ENCODE measurements at places on chromosomes 11 and 22.

GRCh38 chr11:74019104-74019738 is 10.3 kb upstream of the UCP3 start:
- no peak for DNase-seq

GRCh38 chr22:38125751-38126201 is 15.3 kb upstream of the BAIAP2L2 start:
- no peak for DNase-seq

GRCh38 chr22:41857155-41857859 is 24.4 kb downstream of the SREBF2 start:
- DNase-seq = peak; percentile 34

DNA sequence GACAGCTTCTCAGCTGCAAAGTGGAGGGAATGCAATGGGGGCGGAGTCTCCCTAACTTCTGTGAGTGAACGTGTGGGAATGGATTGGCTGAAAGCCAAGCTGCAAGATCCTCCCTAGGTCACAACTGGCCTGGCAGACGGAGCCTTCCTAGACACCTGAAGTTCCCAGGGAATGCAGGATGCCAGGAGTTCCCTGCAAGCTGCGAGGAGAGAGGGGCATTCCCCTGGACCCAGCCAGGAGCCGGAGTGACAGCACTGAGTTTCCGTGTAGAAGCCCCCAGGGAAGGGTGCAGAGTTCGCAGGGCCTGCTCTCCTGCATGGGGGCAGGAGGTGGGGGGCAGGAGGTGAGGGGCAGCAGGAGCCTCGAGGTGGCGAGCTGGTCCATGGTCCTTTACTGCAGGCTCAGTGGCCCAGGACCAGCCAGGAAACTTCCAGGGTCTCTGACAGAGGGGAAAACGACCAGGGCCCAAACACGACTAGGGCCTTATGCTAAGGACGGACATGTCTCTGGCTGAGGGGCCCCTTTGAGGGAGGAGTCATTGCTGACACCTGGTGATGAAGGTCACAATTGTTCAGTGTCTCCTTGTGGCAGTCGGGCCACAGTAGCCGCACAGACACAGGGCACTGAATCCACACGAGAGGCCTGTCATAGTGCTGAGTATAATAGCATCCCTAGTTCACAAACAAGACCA is 141.4 kb downstream of the FBXO7 start:
- DNase-seq = no peak

DNA sequence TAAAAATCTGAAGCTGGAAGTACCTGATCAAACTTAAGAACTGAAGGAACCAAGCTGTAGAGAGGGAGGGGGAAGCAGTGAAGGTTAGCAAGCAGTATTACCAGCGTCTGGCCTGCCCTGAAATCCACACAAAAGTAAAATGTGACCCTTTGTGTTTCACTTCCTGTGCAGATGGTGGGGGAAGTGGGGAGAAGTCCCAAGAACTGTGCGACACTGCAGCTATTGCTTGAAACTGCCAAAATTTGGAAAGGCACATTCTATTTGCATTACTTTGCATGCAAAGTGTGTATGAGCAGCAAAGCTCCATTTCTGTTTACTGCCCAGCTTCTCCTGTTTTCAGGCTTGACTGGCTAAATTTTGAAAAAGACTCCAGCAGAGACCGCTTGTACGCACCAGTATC is 72.1 kb upstream of the BMAL1 start:
- no peak for DNase-seq

- DNase-seq = no peak
Observed at GRCh38 chr11:104005234-104005855, 31.1 kb upstream of the DDI1 start.

- DNase-seq = no peak
Observed at GRCh38 chr11:21475276-21475675, 717.6 kb upstream of the ANO5 start.

- no peak for DNase-seq
Observed at GRCh38 chr11:20015101-20015500, 145.2 kb downstream of the DBX1 start.

DNA sequence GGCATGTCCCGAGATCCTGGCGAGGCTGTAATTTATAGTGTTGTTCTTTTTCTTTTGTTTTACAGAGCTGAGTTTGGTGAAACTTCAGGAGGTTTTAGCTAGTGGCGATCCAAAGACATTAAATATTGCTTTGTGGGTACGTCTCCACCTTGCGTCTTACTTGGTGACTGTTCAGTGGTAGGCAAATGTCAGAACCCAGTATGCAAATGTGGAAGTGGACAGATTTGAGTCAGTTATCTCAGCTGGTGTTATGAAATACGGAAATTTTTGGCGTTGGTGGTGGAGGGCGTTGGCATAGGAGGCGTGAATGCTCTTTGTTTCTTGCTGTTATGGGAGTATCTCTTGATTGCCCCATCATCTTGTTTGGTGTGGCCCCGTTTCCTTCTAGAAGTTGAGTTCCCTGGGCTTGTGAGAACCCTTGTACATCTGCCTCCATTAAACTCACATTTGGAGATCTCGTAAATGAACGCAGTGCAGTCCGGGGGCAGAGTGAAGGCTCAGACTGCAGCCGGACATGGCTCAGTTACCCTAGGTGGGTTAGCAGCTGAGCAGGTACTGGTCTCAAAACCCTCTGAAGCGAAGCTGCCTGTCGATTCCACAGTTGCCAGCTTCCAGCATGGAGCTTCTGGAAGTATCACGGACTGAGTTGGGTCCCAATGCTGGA is 39.9 kb downstream of the PTPRJ start:
- no peak for DNase-seq

DNA sequence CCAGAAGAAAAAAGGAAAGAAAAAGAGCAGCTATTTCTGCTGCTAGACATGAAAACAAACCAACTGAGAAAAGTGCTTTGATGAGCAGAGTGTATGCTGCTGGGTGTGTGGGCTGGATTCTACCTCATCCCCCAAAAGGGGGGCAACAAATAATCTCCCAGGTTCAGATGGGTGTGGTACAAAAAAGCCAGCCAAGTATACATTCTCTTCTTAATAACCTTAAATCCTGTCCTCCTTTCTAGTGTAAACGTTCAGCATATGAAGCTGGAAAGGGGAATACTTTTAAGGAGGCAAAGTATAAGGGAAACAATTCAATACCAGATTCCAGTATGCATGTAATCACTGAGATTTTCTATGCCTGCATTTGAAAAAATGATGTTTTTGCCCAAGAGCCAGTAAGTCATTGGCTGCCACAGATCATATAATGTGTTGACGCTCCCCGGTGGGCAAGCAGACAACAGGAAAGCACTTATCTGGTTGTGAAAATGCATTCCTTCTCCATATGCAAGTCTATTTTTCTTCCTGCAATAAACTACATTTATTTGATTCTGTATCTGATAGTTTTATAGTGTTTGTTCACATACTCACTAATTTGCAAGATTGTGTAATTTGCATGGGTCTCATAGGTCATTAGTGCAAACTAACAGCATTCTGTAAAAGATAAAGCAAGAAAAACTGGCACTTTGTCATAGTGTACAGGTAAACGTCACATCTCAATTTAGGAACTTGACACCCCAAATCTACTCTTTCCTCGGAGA is 201.1 kb downstream of the CADM1 start:
- DNase-seq = no peak

- DNase-seq = no peak
Observed at GRCh38 chr11:33185756-33186155, 24.5 kb upstream of the CSTF3 start.

GRCh38 chr22:36323855-36324331 is 63.9 kb downstream of the MYH9 start:
- no peak for DNase-seq

- no peak for DNase-seq
Observed at GRCh38 chr11:93772123-93772522, 12.0 kb upstream of the MED17 start.

DNA sequence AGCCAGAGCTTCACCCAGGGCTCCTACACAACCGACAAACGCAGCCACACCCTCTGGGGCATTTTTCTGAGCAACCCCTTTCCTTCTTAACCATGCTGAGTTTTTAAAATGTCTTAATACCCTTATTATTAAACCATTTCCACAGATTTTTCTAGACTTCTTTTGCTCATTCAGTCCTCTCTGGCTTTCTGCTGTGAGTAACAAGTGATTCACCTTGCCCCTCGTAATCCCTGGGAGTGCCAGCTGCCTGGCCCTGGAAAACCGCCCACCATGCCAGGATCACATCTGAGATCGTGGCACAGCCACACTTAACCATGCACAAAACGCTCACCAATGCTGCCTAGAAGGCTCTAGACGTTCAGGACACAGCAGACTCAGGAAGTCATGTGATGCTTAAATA is 25.4 kb downstream of the YPEL1 start:
- DNase-seq = no peak

- no peak for DNase-seq
Observed at GRCh38 chr11:1008803-1009145, 27.7 kb downstream of the MUC6 start.

DNA sequence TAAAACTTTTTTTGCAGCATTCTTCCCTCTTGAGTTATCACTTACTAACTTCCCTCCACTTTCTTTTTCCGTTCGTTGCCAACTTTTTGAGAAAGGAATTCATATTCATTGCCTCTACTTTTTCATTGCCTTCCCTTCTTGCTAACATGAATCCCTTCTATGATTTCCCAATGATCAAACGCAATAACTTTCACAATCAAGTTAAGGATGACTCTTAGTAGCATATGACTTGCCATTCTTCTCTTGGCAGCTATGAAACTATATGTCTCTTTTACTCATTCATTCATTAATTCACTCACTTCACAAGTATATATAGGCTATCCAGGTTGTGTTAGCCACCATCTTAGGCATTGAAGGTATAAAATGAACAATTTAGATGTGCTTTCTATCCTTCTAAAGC is 16.6 kb upstream of the ARHGAP20 start:
- no peak for DNase-seq

DNA sequence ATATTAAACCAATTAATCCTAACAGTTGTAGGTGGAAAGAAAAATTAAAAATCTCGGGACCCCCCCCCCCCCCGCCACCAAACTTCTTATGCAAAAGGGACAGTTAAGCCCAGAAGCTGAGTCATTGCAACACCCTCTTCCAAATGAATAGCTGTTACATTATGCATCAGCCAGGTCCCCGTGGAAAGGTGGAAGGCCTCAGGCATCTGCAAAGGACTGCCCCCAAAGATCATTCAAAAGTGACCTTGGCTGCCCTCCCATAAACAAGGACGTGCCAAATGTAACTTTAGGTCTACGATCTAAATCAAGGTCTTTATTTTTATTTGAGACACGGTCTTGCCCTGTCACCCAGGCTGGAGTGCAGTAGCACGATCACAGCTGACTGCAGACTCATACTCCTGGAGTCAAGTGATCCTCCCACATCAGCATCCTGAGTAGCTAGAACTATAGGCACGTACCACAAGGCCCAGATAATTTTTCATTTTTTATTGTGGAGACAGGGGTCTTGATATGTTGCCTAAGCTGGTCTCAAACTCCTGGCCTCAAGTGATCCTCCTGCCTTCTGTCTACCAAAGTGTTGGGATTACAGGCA is 22.8 kb downstream of the SYN3 start:
- no peak for DNase-seq

- no peak for DNase-seq
Observed at GRCh38 chr11:13881226-13881905, 81.2 kb upstream of the SPON1 start.

- no peak for DNase-seq
Observed at GRCh38 chr11:98512938-98513337, 507.8 kb upstream of the CNTN5 start.

GRCh38 chr11:128573638-128574037 is 13.7 kb downstream of the ETS1 start:
- DNase-seq = no peak

- no peak for DNase-seq
Observed at GRCh38 chr22:36381513-36382128, 6.1 kb downstream of the MYH9 start.

- no peak for DNase-seq
Observed at GRCh38 chr11:10540546-10540914, 457 bp downstream of the RNF141 start.

Measured in activated CD8-positive, alpha-beta memory T cell treated with anti-CD3 and anti-CD28 coated beads for 1 hour (primary cell).